ENCODE measurements at places on chromosomes 1 and 21.

DNA sequence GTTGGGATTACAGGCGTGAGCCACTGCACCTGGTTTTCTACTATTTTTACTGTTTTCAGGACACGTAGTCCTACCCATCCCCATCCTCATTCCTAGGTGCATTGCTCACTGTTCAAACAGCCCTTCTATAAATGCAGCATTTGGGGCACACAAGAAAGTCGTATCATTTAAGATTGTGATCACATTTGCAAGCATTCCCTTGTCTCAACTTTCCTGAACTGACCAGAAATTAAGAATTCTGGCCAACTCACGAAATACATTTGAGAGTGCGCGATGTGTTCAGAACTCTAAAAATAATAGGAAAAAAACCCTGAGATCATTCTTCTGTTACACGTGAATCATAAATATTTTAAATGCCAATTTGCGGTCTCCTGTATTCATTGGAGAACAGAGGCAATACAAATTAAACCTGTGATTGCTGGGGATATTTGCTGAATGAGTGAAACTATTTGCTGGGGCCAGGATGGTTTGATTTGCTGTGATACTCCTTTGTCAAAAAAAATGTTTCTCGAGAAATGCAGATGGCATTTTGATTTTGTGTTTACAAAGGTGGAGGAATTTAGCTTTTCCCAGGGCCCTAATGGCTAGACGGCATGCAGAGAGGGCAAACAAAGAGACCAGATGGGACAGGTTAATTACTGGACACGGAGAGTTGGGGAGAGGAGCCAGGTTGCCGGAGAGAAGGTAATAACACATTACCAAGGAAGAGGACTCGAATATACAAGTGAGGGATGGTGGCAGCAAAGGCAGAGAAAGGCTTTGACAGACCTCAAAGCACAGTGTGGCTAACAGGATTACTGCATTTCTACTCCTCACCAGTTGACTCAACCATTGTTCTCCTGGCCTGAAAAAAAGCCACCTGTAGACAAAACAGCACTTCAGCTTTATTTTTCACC, 38.4 kb downstream of the STPG1 start:
- DNase-seq, result no peak

DNA sequence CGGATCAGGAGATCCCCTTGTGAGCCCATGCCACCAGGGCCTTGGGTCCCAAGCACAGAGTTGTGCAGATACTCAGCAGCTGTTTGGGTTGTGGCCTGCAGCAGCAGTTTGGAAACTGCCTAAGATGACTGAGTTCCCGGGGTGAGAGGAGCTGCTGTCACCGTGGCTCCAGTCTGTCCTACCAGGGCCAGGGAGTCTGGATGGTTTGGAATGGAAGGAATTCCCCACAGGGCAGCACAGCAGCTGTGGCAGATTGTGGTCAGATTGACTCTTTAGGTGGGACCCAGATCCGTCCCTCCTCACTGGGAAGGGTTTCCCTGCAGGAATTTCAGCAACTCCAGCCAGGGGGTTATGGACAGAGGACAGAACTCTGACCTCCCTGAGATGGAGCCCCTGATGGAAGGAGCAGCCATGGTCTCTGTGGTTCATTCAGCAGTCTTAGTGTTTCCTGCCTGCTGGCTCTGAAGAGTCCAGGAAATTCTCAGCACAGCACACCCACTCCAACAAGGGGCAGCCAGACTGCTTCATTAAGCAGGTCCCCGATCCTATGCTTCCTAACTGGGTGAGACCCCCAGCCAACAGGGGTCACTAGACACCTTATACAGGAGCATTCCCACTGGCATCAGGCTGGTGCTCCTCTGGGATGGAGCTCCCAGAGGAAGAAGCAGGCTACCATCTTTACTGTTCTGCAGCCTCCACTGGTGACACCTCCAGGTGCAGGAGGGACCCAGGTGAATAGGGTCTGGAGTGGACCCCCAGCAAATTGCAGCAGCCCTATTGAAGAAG, 51.5 kb upstream of the TNFSF4 start:
- no peak for DNase-seq

DNA sequence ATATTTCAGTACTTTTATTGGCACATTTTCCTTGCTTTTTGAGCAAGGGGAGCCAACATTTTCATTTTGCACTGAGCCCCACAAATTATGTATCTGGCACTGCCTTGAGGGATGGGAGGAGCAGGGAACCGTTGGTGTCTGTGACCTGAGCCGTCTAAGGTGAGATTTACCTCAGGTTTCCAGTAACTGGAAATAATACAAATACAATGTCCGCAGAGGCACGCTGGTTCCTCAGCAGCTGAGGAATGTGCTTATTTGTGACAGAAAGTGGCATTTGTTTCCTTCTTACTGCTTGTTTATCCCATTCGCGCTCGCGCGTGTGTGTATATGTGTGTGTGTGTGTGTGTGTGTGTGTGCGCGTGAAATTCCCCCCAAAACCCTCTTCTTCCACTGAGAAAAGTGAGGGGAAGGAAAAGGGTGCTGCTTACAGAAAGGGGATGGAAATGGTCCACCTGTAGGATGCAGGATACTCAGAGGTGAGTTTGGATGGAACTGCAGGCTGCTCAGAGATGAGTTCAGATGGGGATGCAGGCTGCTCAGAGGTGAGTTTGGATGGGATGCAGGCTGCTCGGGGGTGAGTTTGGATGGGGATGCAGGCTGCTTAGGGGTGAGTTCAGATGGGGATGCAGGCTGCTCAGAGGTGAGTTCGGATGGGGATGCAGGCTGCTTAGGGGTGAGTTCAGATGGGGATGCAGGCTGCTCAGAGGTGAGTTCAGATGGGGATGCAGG, 30.2 kb upstream of the SLAMF1 start:
- no peak for DNase-seq

- no peak for DNase-seq
Observed at GRCh38 chr1:77030401-77031105, 163.3 kb downstream of the ST6GALNAC5 start.

DNA sequence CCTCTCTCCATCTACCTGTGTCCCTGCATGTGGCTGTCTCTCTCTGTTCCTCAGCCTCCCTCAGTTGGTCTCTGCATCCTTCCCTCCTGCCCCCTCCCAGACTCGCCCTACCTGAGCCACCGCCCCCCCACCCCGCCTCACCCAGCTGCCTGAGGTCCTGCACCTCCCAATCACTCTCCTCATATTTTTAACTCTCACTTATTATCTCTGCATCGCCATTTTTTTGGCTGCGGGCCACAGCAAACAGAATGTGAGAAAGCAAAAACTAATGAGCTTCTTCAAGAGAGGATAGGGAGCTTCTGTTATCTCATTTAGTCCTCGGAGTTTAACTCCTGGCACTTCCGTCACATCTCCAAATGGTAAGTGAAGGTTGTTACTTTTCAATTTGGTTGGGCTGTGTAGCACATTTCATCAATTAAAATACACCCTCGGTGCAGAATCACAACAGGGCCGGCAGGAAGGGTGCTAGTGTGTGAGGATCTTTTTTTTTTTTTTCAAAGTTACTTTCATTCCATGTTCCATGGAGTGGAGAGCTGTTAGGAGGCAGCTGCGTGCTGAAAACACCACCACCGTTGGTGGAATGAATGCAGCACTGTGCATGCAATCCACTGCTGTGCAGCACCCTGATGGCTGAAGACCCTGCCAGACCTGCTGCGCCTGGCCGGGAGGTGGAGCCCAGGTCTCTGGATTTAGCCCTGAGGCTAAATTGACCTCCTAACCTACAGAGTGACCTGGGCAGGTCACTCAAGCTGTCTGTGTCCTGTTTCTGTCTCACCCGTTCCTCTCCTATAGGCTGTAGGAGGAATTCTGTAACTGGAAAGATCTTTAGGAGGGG, 157.2 kb upstream of the NFIA start:
- DNase-seq, result no peak

Measured in central memory CD4-positive, alpha-beta T cell (primary cell).